Cerebellar nuclear complex (tissue), 1 donor: ENCODE measurements at places on chromosomes 7 and 10.

DNA sequence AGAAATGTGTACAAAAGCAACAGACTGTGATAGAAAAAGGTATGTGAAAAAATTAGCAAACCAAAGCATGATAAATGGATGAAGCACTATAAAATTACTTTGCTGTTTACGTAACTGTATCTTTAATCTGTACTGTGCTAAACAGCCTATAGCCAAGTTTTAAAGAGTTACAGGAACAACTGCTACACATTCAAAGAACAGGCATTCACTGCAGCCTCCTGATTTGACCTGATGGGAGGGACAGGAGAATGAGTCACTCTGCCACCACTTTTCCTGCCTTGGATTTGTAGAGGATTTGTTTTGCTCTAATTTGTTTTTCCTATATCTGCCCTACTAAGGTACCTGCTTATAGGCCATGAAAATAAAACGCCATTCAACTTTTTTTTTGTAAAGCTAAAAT is 116.1 kb downstream of the FANK1 start:
- DNase-seq: no peak

DNA sequence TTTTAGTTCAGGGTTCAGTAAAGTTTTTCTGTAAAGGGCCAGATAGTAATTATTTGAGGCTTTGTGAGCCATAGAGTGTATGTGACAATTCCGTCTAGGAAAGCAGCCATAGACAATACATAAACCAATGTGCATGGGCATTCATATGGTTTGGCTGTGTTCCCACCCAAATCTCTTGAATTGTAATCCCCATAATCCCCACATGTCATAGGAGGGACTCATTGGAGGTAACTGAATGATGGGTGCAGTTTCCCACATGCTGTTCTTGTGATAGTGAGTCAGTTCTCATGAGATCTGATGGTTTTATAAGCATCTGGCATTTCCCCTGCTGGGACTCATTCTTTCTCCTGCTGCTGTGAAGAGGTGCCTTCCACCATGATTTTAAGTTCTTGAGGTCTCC is 29.9 kb downstream of the SEC61G start:
- no peak for DNase-seq

GRCh38 chr10:77441353-77442166 is 196.0 kb downstream of the KCNMA1 start:
- no peak for DNase-seq

DNA sequence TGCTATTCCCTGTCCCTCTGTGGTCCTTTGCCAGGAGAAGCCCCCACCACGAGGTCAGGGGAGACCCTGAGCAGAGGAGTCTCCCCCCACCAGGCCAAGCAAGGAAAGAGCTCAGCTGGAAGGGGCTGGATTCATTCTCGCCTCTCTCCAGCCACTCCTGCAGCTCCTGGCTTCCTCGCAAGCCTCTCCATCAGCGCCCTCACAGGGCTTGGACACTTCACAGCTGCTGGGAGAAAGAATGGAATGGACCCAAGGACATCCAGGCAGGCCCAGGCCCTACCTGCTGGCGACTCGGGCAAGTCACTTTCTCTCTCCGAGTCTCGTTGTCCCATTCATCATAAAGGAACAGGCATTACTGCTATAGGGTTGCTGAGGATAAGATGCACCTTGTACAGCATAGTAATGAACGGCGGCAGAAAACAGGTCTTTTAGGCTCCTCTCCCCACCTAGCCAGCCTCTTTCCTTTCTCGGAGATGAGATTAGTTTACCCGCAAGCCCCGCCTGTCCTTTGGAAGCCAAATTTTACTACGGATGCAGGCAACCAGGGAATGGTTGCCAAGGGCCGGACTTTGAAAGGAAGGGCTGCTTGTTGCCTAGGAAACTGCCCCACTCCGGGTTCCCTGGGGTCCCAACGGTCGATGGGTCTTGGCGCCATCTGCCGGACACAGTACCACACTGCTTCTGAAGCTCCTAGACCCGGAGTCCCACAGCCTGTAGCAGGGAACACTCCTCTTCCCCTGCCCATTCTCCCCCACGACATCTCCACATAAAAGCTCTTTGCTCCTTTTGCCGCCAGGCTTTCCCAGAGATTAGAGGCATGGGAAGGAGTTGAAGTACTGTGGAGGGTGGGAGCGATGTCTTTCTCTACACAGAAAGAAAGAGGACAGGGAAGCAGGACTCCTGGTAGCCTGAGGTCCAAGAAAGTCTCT is 22.3 kb downstream of the IMPDH1 start:
- peak; percentile 84 for DNase-seq

- DNase-seq: no peak
These were observed 318.5 kb upstream of the ZWINT start for GRCh38 chr10:56679578-56679977.

GRCh38 chr7:131498237-131498885 is 58.1 kb downstream of the PODXL start:
- DNase-seq: no peak

DNA sequence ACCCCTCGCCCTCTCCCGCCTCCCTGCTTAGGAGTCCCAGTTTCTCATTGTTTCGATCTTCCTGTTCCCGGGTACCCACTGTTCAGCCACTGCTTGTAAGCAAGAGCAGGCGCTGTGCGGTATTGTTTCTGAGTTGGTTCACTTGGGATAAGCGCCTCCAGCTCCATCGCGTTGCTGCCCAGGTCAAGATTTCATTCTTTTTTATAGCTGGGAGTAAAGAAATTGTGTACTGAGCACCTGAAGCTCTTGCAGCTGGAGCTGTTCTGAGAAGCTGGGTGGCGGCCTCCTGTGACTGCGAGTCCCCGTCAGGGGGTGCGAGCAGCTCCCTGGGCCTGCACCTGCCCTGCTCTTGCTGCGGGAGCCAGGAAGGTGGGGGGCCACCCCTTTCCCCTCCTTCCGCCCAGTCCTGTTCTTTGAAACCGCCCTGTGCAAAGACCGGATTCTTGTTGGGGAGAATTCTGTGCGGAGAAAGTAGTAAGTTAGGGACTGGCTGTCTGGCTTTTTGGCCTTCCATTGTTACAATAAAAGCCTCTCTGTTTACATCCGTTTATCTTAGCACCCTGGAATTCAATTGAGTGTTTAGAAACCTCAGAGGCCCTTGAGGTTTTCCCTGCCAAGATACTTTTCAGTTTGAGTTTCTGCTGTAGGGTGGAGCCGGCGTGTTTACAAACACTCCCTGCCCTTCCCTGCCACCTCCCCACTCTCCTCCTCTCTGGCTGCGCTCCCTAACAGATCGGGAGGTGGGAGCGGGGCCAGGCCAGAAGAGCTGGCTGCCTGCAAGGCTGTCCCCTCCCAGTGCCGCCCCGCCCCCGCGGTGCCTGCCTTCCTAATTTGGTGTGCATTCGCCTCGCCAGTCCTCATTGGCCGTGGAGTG is 30.8 kb upstream of the AP5Z1 start:
- DNase-seq: peak; percentile 97

DNA sequence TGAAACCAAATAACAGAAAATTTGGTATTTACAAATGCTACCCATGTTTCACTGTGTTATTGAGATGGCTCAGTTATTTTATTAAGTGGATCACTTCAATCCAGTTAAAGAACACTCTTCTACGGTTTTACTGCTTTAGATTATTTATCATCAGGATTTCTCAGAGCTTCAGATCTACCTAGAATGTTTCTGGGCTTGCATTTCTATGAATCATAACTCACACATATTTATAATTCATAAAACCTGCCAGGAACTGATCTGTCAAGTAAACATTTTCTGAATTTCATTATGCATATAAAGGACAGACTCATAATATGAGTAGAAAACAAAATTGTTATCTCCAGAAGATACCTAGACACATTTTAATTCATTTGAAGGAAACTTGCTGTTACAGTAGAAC is 1172.3 kb upstream of the LRRTM3 start:
- DNase-seq: no peak

DNA sequence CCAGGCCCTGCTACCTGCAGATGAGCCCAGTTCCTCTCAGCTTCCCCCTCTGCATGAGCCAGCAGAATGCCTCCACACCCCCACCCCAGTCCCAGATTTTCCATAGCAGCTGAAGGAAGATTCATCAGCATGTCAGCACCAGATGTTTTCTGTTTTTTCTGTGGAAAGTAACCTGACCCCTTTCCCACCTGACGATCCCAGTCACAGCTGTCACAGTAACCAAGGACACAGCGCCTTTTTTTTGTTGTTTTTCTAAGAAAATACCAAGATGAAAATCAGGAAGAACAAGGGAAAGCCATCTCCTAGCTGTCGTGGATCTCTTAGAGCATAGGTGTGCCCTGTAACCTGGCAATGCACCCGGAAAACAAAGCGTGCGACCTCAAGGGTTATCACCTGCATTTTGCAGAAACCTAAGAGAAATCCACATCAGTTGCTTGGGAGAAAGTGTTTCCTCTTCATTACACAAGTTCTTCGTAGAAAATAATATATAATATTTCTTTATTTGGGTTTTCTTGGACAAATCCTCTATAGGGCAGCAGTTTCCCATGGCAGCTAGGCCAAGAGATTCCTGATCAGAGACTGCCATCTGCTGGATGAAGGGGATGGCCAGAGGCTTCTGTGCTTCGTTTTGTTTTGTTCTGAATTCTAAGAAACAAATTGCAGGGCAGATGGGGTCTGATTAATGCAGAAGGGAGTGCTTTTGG is 401.9 kb downstream of the TNS3 start:
- DNase-seq: peak; percentile 25

DNA sequence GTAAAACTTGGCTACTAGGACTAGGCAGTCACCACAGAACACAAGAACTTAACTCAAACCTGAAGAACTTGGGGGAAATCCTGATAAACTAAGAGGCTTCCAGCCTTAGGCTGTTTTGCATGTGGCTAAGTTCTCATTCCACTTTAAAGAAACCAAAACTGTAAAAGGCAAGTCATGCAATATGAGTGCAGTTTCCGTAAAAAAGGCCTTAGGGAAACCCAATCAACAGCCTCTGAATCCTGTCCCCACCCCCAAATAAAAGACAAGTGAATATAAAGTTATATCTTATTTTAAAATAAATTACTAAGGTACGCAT is 95.1 kb downstream of the USP6NL start:
- DNase-seq: no peak

- no peak for DNase-seq
These were observed 29.6 kb downstream of the LRRC27 start for GRCh38 chr10:132361581-132362101.

- no peak for DNase-seq
These were observed 156.8 kb downstream of the NRCAM start for GRCh38 chr7:108299251-108299973.

GRCh38 chr10:34908481-34908880 is 93.4 kb upstream of the PARD3 start:
- DNase-seq: no peak
